ENCODE measurements at places on chromosomes 7 and 10.

GRCh38 chr7:5422396-5423305 lies 983 bp downstream of the TNRC18 start:
- no peak for DNase-seq

DNA sequence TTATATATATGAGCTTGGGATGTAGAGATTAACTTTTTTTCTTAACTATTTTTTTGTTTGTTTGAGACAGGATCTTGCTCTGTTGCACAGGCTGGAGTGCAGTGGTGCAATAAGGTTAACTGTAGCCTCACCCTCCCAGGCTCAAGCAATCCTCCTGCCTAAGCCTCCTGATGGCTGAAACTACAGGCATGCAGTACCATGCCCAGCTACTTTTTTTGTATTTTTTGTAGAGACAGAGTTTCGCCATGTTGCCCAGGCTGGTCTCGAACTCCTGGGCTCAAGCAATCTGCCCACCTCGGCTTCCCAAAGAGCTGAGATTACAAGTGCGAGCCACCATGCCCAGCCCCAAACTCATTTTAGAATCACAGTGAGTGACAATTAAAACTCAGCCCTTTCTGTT lies 105.2 kb downstream of the CUBN start:
- no peak for DNase-seq

GRCh38 chr7:24573554-24574338 lies 494 bp downstream of the PALS2 start:
- peak; percentile 9 for DNase-seq

GRCh38 chr7:82789883-82790609 lies 346.5 kb upstream of the CACNA2D1 start:
- no peak for DNase-seq

DNA sequence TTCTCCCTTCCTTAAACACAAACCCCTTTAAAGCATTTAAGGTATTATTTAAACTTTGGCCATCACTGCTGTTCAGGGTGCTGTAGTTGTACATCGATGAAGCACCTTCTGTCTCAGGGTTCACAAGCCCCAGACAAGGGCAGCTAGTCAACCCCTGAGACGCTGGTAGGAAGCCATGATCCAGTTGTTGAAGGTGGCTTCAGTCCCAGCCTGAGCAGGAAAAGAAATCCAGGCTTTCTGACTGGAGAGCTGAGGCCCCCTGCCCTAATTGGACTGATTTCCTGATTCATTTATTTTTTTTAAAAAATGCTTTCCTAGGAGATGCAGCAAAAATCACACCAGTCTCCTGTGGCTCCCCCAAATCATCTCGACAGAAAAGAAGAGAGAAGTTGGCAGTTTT lies 15.8 kb downstream of the CPA1 start:
- no peak for DNase-seq

DNA sequence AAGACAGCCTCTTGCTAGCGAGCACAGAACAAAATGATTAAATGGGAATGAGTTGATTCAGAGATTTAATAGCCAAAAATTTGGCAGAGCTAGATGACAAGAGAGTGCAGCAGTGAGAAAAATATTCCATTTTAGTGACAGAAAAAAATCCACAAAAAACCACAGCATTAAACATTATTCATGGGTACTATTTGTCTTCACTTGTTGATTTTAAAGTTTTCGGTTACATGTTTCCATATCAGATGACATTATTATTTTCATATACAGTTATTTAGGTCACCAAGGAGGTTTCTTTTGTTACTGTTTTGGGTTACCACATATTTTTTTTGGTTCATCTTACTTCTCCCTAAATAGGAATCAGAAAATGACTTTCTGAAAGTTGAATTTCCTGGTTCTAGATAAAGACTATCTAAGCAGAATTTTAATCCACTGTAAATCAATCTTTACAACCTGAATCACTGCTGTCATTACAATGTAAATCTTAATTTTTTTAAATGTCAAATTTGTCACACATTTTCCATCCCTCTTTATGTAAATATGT lies 87.9 kb downstream of the SVIL start:
- no peak for DNase-seq

Data from activated naive CD4-positive, alpha-beta T cell (primary cell).